ENCODE measurements at places on chromosomes 1 and 21.

DNA sequence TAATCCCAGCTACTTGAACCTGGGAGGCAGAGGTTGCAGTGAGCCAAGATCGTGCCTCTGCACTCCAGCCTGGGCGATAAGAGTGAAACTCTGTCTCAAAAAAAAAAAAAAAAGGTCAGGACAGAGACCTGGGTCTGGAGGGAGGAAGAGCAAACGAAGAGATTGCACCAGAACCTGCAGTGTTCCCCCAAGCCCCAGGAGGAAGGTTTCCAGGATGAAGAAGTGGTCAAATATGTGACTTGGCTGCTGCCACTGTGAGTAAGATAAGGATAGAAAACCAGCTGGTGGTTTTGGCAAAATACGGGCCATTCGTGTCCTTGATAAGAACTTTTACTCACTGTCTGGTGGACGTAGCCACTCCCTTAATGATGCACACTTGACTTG is 42.2 kb downstream of the CLDN14 start:
- DNase-seq, result no peak

DNA sequence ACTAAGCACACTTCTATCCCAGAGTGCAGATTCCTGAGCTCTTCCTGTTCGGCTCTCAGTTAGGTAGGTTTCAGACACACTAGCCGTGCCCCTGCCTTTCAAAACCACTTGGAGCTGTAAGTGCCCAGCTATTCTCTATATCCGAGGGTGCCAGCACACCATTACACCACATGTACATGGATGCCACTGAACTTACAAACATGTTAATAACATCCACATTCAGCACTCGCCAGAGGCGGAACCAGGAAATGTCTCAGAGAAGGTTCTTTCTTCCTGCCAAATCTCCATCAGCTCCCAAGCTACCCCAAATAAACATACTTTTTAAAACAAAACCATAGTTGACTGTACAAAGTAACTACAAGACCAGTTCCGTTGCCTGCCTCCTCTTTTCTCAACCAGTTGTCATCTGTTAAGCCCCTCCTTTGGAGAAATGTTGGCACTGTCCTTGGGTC is 78.4 kb upstream of the CTTNBP2NL start:
- no peak for DNase-seq

- DNase-seq, result no peak
These were observed 1.1 kb downstream of the ZMYM1 start for GRCh38 chr1:35080171-35080854.

GRCh38 chr1:53987880-53988279 is 30.1 kb downstream of the LDLRAD1 start:
- DNase-seq, result no peak

GRCh38 chr1:21152423-21153100 is 24.1 kb downstream of the EIF4G3 start:
- DNase-seq, result no peak

- DNase-seq, result no peak
These were observed 6.0 kb upstream of the VASH2 start for GRCh38 chr1:212944229-212944901.
